ENCODE measurements at places on chromosomes 1 and 21.

- no peak for DNase-seq
Observed at GRCh38 chr1:26579681-26580111, 50.1 kb downstream of the RPS6KA1 start.

DNA sequence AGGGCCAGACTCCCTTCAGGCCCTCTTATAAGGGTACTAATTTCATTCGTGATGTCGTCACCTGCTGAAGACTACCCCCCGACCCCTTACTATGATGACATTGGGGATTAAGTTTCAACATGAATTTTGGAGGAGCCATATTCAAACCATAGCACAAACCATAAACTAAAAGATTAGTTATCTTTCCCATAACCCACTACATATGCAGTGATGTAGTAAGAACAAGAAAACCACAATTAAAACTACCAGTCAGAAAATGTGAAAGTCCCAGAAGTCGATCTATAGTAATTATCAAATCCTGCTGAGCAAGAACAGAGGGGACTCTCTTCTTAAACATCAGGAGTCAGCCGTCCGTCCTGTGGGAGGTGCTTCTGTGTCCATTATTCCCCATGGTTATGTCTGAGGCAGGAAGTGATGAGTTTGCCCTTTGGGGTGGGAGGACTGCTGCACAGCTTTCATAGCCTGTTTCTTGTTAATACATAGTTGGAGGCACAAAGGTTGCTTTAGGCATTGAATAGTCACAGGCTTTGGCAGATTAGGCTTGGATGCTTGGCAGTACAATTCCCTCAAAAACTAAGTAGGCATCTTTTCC lies 35.9 kb upstream of the PTGFRN start:
- DNase-seq: no peak

DNA sequence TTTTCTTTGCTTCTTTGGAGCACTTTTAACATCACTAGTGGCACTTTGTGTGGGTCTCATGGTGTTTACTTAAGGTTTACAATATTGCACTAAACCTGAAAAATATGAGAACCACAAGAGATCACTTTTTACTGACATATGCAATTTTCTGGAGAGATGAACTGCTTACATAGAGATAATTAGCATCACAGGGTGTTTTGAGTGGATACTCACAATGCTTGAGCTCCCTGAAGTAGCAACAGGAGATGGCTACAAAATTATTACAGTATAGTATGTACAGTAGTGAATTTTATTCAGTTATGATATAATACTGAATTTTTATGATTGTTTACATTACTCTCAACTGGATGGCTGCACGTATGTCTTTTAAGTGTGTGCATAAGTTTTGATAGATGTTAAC lies 22.6 kb downstream of the RPRD2 start:
- no peak for DNase-seq

DNA sequence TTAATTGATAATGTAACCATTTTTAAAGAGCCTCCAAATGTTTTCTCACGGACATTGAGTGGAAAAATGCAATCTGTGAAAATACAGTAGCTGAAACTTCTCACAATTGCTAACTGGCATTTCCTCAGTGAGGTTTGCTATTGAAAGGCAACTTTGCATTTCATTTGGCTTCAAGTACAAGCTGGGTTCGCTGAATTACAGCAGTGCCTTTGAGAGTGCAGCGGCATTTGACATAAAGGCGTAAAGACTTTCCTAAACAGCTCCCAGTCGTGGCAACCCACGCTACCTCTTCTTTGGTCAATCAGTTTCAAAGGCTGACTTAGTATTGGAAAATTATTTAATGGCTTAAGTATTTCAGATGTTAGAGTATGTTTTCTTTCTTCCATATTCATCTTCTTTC lies 39.3 kb upstream of the ZBTB18 start:
- no peak for DNase-seq

GRCh38 chr1:27601321-27601770 lies 2.6 kb downstream of the AHDC1 start:
- DNase-seq: no peak

DNA sequence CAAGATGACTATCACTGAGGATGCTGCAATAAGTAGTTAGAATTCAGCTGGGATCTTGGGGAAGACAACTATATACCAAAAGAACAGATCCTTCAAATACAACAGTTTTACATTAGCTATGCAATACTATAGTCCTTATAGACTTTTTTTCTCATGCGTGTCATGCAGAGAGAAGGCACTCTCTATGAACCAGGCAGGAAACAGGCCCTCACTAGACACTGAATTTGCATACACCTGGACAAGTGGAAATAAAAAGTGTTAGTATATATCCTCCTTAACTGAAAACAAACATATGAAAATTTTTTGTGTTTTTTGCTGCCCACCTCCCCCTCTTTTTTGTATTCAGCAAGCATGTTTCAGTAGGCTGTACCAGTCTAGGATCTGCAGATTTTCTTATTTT lies 29.9 kb downstream of the TMCO1 start:
- no peak for DNase-seq

DNA sequence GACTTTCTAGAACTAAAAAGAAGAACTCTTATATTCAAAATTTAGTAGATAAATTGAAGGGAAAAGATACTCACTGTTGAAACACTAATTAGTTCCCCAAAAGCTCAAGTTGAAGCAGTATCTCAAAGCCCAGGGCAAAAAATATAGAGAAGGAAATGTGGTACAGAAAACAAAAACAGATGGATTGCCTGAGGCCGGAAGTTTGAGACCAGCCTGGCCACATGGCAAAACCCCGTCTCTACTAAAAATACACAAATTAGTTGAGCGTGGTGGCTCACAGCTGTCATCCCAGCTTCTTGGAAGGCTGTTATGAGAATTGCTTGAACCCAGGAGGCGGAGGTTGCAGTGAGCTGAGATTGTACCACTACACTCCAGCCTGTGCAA lies 36.0 kb downstream of the FAM177B start:
- peak; percentile 2 for DNase-seq

DNA sequence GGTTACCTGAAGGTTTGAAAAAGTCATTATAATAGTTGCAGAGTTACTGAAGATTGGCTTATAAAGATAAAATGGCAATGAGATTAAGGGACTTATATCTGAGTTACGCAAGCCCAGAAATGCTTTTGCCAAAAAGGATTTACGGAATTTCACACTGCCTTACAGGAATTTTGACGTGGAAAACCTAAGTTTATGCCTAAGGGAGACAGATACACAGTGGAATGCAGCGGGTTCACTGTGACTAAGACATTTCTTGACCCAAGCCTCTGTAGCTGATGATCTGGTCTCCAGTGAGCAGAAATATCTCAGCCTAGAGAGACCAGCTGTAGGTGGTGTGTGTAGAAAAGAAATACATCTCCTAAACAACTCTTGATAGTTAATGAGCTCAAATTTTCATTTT lies 10.1 kb upstream of the EXO1 start:
- no peak for DNase-seq

DNA sequence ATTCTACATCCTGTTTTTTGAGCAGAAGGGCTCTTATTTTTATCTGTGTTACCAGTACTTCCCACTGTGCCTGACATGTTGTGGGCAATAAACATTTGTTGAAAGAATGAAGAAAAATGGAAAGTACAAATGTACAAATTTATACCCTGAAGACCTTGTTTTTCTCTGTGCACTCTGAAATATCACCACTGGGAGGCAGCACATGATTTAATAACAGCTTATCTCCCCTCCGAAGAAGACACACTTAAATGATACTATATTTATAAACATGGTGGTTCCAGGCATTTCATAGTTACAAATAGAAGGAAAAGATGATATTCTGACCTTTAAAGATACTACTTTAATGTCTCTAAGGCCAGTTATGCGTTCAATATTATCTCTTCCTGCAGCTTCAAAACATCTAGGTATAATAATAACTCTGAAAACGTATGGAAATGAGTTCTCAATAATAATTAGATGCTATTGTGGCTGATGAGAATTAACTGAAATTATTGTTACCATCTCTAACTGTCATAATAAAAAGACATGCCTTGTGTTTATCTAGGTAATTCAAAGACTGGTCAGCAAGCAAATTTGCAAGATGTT lies 12.8 kb downstream of the DYNLT5 start:
- DNase-seq: no peak
